ENCODE measurements at places on chromosomes 2 and 18.

DNA sequence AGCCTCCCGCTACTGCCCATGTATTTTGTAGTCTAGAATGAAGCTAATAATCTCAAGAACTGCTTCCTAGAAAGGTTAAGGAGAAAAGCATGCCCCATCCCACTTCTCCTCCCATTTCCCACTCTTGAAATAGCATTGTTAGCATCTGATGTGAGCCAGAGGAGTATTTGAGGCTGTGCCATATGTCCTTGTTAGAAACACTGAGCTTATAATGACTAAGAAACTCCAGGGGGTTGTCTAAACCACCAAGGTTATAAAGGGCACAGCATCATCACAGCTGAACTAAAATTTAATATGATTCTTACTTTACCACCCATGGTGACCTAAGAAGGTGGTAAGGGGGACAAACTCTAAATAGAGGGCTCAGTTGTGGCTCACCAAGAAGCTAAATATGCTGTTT, 16.6 kb downstream of the TSPYL6 start:
- DNase-seq, result no peak

DNA sequence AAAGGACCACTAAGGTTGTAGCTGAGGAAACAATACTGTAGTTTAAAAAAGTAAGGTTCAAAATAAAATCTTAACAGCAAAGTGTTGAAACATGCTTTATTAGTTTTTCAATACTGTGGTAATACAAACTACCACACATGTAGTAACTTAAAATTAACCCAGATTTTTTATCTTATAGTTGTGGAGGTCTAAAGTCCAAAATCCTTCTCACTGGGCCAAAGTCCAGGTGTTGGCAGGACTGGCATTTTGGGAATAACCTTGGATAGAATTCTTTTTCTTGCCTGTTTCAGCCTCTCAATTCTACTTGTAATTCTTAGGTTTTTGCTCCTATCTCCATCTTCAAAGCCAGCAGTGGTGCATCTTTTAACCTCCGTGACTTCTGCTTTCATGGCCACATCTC, 942.0 kb downstream of the TSN start:
- DNase-seq, result no peak

DNA sequence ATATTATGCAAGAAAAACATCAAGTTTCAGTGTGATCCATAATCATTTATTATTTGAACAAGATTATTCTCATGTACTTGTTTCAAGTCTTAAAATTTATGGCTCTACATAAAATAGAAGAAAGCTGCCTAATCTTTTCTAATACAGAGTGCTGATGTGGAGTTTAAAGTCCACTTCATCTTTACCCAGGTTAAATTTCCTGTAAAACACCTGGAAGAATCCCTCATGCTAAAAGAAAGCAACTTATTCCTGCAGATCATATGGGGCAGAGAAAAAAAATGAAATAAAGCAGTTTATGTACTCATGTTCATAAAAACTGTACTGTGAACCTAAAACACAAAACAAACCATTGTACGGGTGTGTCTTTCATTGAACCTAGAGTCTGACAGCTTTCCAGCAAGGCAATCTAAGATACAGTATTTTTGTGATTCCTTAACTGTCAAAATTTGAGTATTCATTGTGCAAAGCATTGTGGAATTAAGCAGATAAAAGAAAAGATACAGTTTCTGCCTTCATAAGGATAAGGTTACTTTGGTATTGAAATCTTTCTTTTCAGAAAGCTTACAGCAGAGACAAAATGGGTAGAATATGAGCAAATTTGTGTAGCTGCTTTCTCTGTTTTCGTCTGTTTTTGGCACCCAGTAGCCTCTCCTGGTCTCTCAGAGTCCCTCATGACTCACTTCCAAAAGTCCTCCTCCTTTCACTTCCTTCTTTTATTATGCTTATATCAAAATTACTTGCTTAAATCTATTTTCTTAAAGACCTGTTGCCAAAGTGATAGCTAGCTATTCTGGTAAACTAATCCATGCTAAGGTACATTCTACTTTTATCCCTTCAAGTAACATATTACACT, 26.9 kb upstream of the GLS start:
- DNase-seq, result no peak

GRCh38 chr2:101806701-101807100, 109.2 kb downstream of the MAP4K4 start:
- DNase-seq, result no peak

- no peak for DNase-seq
Observed at GRCh38 chr2:176461809-176462670, 192.8 kb downstream of the MTX2 start.

DNA sequence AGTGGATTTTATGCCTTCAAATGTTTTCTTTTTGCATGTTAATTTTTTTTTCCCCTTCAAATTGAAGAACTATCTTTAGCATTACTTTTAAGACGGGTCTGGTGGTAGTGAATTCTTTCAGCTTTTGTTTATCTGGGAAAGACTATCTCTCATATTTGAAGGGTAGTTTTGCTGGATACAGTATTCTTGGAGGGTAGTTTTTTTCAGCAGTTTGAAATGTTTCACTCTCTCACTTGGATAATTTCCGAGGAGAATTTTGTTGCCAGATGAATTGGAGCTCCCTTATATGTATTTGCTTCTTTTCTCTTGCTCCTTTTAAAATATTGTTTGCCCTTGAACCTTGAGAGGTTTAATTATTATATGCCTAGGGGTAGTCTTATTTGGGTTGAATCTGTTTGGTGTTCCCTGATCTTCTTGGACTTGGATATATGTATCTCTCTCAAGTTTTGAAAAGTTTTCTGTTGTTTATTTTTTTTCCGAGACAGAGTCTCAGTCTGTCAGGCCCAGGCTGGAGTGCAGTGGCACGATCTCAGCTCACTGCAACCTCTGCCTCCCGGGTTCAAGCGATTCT, 15.5 kb downstream of the TTLL4 start:
- no peak for DNase-seq

- no peak for DNase-seq
Observed at GRCh38 chr18:2412996-2413751, 158.1 kb downstream of the METTL4 start.

All from stimulated activated CD4-positive, alpha-beta T cell treated with anti-CD3 and anti-CD28 coated beads, Interleukin-1b, Interleukin-23, amount 100 ng/mL, for 24 hours (primary cell).